Stimulated activated CD4-positive, alpha-beta T cell treated with anti-CD3 and anti-CD28 coated beads, Interleukin-15, amount 100 ng/mL, for 24 hours (primary cell): ENCODE measurements at places on chromosomes 12 and 14.

- DNase-seq: no peak
Observed at GRCh38 chr12:88036353-88036965, 7.3 kb upstream of the C12orf50 start.

- DNase-seq: no peak
Observed at GRCh38 chr14:23566112-23566777, 1.3 kb downstream of the AP1G2 start.

- no peak for DNase-seq
Observed at GRCh38 chr14:33017016-33017415, 78.3 kb downstream of the NPAS3 start.

- DNase-seq: no peak
Observed at GRCh38 chr12:70258605-70259403, 15.6 kb downstream of the CNOT2 start.

GRCh38 chr12:65280306-65280705 is 1.8 kb downstream of the MSRB3 start:
- DNase-seq: no peak

DNA sequence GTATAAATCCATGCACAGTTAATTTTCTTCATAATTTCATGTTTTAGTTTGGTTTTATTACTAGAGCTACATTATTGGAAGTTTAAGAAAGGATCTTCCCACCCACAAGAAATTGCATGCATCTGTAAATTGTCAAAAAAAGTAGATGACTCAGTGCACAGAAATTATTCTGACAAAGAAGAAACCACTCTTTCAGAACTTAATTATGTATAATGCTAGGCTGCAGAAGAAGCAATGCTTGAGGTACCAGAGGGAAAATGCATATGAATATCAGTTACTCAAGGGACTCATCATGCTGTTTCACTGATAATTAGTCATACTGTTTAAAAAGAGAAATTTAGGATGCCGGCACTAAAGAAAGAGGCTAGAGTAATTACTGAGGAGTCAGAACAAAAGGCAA is 147.0 kb downstream of the SLC16A7 start:
- DNase-seq: no peak

GRCh38 chr12:11022520-11022919 is at the start of gene TAS2R19:
TAS2R19 (minus strand) TSS chr12:11022620; CDS start chr12:11022571, 49 bp downstream.
- DNase-seq: no peak

- DNase-seq: no peak
Observed at GRCh38 chr12:130364578-130364977, 26.9 kb downstream of the PIWIL1 start.

DNA sequence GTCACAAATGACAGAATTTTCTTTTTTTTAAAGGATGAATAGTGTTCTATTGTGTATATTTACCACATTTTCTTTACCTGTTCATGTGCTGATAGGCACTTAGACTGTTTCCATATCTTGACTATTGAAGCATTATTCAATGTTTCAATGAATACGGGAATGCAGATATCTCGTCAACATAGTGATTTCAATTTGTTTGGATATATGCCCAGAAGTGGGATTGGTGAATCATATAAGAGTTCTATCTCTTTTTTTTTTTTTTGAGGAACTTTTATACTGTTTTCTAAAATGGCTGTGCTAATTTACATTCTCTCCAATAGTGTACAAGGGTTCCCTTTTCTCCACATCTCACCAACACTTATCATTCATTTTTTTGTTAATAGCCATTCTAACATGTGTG is 97.9 kb upstream of the FAR2 start:
- DNase-seq: no peak

DNA sequence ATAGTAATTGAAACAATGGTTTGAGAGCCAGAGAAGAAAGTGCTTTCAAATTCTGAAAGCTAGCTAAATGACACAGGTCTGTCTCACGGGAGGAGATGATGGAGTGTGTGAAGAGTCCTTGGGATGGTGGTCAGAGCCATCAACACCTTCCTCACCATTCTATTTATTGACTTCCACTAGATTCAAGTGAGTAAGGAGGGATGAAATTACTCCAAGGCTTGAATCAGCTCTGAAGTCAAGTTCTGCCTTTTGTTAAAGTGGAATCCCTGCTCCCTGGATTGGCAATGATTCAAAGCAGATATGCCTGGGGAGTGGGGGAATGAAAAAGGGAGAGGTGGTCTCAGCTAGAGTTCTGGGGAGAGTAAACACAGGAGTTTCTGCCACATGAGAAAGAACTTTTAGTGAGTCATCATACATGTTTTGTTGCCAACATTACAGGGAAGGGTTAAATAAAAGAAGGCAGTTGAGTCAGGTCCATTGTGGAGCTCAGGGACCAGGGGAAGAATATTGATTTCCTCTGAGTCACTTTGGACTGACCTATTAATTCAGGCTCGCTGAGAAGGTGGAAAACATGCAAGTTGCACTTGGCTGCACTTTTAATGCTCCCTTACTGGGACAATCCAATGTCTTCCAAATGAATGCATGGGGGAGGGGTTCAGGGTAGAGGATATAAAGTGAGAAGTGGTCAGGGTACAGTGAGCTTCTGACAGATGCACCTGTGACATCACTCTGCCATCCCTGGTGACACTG is 142.7 kb downstream of the TBX5 start:
- DNase-seq: no peak

DNA sequence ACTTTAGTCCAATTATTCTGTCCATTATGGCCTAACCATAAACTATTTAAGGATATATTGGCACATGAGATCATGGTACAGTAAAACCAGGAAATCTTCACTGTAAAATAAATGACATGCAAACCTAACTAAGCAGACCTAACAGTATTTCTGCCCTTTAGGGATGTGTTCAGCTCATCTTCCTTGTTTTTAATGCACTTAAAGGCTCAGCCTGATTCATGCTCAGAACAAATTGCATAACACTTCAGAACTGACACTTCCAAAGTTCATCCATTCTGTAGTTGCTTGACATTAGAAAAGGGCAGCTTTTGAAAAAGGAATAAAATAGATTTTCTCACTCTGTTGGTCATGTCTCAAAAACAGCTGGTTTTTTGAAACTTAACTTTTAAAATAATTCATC is 708.5 kb downstream of the C12orf50 start:
- DNase-seq: no peak

DNA sequence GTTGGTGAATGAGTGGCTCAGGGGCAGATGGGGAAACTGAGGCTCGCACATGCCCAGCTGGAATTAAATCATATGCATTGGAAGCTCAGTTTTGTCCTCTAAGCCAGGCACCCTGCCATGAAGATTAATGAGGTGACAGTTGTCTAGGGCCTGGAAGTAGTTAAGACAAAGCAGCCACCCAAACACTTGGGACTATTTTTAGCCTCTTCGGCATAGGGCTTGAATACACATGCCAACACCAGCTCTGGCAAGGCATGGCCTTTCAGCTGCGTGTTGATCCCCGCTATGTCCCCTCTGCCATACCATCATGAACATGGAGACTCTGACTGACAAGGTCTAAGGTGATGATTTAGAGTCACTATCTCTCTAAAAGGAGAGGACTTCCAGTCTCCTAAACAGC is 250.2 kb downstream of the KSR2 start:
- DNase-seq: no peak

DNA sequence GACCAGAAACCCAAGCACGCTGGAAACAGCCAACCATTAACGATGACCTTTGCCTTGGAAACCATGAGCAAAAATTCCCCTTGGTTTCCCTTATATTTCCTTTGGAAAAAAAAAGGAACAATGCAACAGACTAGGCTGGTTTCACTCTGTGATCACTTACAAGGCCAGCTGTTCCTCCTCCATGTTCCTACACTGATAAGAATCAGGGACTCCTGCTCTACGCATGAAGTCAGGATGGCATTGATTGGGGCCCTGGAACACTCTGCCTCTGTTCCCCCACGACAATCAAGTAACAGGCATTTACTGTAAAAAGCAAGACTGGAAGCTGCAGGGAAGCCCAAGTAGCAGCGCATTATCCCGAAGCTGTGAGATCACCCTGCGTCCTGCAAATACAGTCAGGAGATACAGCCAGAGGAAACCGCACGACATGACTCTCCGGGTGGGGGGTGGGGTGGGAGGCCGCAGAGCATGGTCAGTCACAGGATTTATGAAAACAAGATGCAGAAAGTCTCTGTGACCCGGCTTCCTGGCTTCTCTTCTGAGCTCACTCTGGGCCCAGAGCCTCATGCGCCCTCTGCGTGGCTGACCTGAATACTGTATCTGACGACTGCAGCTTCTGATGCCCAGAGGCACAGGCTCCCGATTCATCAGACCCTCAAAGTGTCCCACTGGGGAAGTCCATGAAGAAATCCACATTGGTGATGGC is 31.1 kb downstream of the SSH1 start:
- DNase-seq: no peak

DNA sequence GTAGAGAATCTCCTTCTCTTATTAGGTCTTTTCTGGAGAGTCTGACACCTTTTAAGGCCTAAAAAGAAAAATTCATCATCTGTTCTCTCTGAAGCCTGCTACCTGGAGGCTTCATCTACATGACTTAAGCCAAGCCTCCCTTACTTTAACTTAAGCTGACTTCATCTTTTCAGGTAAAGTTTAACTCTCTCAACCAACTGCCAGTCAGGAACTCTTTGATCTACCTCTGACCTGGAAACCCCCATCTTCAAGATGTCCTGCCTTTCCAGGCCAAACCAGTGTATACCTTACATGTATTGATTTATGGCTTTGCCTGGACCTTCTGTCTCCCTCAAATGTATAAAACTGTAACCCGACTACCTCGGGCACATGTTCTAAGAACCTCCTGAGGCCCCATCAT is 17.5 kb downstream of the GSTZ1 start:
- no peak for DNase-seq

DNA sequence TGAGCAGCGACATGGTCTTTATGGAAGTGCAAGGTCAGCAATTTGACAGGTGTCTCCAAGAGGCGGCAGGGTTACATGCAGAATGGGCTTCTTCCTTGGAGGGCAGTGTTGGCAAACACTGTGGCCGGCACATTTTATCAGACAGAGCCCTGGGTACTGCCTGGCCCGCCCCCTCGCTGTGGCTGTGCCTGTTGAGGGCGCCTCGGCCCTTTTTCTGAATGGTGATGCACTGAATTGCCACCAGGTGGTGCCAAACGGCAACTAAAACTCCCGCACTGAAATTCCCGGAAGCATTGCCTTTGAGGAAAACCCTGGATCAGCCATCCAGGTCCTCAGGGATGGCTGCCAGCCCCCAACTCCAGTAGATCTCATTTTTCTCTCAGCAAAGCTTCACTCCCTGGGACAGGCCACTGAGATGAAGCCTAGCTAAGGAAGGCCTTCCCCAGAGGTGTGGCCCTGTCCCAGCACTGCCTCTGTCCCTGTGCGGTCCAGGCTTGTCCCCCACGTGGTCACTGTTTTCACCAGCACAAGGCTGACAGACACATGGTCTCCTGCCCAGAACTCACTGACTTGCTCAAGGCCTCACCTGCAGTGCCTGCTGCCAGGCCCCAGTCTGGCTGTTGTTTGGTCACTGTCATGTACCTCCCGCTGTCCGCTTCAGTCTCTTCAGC is 73.6 kb downstream of the TESC start:
- DNase-seq: peak; percentile 65

DNA sequence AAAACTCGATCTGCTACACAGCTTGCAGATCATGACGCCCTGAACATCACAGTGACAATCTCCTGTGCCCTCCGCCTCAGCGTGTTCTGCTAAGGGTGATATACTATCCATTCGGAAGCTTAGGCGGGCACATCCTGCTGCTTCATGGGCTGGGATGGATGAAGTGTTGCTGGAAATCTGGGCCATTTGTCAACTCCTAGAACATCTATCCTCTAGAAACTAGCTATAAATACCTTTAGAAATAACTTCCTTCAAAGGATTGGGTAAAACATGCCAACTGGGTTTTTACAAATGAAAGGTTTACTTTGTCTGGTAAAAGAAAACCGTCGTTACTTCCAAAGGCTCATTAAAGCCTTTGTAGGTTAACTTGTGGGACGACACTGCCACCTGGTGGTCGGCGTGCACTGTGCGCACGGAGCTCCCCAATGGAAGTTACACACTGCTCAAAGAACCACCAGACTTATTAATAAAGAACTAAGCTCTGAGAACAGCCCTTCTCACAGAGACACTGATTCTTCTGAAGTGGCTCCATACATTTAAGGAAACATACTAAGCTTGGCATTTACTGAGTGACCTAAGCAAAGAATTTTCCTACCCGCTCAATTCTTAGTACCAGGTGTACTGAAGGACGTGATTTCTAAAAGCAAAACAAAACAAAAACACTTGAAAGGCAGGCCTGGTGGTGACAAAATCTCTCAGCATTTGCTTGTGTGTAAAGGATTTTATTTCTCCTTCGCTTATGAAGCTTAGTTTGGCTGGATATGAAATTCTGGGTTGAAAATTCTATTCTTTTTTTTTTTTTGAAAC is 21.6 kb upstream of the CACNA2D4 start:
- DNase-seq: peak; percentile 91

DNA sequence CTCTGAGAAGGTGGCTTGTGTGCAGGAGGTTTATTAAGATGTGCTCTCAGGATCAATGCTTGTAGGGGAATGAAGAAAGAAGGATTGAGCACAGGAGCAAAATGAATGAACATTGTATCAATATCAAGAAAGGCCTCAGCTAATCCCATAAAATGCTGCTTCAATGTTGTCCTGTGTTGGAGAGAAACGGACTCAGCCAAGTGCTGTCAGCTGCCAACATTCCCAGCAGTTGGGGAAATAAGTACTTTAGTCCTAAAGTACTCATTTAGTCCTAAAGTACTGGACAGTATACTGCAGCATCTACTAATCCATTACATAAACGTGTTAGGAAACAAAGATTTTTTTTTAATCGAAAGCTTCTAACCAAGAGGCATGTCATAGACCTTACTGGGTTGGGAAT is 255.9 kb downstream of the SEC23A start:
- DNase-seq: no peak

DNA sequence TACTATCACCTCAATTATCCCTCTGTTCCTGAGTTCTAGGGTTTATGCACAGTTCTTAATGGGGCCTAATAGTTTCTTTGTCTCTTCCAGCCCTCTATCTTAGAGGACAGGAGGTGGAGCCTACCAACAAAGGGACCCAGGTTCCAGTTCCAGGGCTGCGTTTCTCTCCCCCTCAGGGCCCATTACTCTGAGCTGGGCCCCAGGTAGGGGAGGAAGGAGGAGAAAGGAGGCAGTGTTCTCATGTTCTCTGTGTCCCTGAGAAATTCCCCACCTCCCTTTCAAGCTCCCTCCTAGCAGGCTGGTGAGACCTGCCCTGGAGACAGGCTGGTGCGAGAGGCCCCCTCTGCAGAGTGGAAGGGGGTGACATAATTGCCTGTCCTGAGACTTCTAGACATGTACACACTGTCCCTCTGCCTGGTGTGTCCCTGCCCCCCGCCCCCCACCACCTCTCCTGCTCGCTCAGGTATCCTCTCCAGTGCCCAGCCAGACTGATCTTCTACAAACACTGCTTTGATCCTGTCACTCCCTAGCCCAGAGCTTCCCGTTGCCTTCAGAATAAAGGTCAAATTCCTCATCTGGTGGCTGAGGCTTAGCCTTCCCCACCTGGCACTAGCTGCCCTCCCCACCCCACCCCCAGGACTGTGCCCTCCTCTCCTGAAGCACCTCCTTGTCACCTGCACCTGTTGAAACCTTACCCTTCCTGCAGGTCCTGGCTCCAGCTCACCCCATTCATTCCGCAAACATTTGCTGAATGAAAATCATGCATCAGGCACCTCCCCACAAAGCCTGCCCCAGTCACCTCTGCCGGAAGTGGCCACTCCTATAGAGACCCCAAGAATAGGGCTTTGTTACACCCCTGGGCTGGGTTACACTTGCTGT is 21.1 kb upstream of the KRT8 start:
- no peak for DNase-seq

- DNase-seq: no peak
Observed at GRCh38 chr14:89910691-89911009, 43.9 kb downstream of the EFCAB11 start.

GRCh38 chr14:33588771-33589170 is 362.1 kb downstream of the EGLN3 start:
- no peak for DNase-seq
